ENCODE measurements at places on chromosomes 1 and 21.

DNA sequence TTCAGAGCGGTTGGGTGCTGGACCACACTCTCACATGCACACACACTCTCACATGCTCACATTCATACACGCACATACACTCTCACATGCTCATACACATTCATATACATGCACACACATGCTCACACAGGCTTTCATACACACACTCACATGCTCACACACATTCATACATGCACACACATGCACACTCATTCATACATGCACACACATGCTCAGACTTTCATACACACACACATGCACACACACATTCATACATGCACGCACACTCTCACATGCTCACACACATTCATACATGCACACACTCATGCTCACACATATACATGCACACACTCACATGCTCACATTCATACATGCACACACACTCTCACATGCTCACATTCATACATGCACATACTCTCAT, 6.0 kb upstream of the CD55 start:
- no peak for DNase-seq

DNA sequence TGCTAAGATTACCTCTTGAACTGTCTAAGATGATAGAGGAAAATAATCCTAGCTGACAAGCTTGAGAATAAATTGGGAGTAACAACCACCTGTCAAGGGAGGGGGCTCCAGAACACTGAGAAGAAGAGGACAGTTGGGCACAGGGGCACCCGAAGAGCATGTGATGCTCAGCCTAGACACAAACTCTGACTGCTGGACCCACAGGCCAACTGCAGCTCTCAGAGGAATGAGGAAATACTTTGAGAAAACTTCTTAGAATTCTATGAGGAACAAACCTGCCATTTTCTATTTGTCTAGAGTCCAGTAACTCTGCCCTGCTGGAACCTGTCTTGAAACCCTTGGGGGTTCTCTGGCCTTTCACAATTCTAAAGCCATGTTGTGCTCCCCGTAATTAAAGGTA, 124.1 kb upstream of the KCNK2 start:
- no peak for DNase-seq

DNA sequence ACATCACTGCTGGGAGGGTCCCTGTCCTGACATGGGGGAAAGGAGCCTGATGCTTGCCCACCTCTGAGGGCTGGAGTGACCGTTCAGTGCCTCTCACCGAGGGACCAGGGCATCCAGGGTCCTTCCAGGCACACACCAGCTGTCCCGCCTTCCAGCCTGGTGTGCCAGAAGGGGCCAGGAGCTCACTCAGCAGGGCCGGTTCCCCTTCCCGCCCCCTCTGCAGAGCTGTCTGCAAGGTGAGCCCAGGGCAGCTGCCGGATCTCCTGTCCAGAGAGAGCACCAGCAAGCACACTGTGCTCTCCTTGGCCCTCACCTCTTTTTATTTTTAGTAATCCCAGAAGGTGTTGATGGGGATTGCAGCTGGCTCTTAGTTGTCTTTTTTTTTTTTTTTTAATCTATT, 16.9 kb downstream of the H6PD start:
- no peak for DNase-seq

DNA sequence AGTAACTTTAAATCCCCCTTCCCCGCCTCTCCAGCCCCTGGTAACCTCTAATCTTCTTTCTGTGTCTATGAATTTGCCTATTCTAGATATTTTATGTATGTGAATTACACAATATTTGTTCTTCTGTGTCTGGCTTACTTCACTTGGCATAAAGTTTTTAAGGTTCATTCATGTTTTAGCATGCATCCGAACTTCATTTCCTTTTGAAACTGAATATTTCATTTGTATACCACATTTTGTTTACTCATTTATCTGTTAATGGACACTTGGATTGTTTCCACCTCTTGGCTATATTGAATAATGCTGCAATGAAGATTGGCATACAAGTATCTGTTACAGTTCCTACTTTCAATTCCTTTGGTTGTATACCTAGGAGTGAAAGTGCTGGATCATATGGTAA, 205.3 kb downstream of the TM2D1 start:
- DNase-seq: no peak

GRCh38 chr1:71074681-71075080, 6.2 kb downstream of the ZRANB2 start:
- DNase-seq: no peak

- DNase-seq: no peak
Measured at GRCh38 chr21:46094401-46095082, 3.4 kb upstream of the COL6A2 start.

DNA sequence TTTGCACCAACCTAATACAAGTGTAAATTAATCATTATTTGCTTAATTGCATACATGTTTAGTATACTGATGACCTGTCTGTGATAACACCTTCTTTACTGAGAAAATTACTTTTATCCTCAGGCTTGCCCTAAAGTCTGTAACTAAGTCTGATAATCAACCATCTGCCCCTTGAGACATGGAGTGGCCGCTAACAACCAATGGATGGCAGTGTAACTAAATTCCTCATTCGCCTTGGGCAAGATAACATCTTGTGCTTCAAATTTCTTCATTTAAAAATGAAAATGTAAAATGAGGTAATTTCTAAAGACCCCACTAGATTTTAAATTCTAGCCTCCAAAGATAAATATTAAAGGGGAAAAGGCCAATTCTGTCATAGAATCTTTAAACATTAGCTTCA, 85.1 kb downstream of the ENAH start:
- DNase-seq: no peak

GRCh38 chr21:42533963-42534355, 20.3 kb downstream of the SLC37A1 start:
- no peak for DNase-seq

GRCh38 chr1:73065339-73066041, 783.2 kb upstream of the NEGR1 start:
- DNase-seq: no peak

- no peak for DNase-seq
Measured at GRCh38 chr1:58852731-58853485, 69.1 kb upstream of the JUN start.

DNA sequence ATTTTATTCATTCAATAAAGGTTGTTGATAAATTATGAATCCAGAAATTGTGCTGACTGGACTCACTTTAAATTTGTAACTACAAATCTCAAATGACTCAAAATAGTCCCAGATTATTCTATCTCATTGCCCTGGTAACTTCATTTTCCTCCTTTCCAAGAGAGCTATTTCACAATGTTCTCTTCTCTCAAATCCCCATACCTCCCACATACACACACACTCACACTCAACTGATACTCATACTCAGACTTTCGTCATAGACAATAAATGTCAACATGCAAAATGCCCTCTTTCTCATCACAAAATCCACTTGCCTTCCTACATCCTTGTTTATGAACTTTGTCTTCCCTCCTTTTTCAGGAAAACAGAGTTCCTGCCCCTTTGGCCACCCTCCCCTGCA, 33.3 kb downstream of the EXTL2 start:
- no peak for DNase-seq

DNA sequence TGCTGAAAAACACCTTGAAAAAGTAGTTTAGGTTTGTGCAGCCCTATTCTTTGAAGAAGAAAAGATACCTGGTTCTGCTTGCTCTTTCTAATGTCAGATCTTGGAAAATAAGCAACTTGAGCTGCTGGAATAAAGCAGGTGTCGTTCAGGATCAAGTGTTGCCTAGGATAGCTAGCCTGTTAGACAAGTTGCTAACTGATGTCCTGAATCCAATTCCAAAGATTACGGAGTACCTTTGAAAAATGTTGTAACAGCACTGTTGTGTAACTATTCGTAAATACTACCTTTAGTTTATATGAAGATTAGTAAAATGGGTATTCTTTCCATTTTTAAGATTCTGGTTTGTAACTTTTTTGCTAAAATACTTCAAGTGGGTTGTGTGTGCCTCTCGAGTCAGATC, 151.5 kb downstream of the CLEC20A start:
- no peak for DNase-seq

- no peak for DNase-seq
Measured at GRCh38 chr1:174023440-174023839, 1.3 kb upstream of the RC3H1 start.

DNA sequence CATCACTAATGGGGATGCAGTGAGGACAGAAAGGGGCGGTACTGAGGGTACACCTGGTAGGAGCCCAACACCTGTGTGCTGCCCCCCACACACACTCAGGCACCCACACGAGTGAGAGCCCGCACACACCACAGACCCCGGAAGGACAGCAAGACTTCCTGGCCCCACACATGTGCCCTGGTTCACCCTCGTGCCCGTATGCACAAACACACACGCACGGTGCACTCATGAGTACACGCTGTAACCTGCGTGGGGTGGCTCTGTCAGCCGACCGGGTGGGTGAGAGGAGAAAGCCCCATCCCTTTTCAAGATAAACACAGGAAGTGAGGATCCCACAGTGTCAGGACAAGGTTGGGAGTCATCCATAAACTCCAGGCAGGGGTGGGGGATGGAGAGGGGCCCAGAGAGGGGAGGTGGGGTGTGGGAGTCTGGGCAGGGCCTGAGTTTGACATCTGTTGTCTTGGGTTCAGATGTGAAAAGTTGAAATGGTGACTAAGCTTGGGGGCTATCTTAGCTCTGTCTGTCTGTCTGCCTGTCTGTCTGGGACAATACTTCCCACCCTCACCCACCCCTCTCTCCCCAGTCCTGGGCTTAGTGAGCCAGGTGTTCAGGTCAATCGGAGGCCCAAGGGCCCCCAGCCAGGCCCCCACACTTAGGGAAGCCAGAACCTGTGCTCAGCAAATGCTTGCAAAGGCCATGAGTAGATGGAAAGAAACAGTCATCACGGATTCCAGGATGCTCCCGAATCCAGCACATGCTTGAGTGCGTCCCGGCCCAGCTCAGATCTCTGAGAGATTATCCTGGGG, 119.8 kb upstream of the ZBTB40 start:
- no peak for DNase-seq

DNA sequence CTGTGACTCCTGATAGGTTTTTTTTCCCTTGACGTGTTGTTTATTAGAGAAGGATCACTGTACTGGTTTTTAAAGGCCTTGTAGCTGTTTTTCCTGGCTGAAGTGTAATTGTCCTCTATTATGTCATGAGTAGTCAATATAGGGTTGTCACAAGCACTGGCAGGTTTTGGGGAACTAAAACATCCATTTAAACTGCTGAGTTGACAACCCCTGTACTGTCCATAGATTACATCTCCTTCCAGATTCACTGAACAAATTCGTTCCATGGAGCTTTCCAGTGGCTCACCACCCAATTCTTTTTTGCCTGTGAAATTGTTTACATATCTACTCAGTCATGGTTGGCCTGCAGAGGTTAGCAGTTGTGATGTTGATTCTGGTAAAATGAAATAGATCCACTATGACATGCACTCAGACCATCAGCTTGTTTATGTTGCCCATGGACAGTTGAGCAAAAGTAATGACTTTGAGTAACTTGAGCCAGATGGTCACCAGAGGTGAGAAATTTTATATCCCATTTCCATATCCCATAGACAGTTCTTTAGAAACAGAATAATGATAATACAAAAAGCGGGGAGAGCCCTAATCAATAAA, 59.9 kb upstream of the QSOX1 start:
- DNase-seq: no peak

GRCh38 chr1:14869187-14869586, 270.7 kb downstream of the KAZN start:
- no peak for DNase-seq

DNA sequence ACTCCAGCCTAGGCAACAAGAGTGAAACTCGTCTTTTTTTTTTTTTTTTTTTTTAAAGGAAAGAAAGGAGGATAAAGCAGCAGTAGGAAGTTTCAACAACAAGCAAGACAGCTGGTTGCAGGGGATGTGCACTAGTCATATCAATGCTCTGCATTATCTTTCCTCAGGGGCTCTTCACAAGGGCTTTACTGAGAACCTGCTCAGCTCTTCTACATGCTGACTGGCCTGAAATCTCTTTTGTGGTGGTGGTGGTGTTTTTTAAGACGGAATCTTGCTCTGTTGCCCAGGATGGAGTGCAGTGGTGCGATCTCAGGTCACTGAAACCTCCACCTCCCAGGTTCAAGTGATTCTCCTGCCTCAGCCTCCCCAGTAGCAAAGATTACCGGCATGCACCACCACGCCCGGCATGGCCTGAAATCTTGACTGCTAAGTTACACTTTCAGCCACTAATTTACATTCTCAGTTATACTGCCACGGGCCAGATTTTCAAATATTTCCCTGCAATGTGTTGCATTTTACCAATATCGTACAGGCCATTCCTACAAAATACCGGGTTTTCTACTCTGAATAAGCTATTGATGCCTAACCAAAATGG, 68.0 kb downstream of the PUM1 start:
- DNase-seq: no peak

DNA sequence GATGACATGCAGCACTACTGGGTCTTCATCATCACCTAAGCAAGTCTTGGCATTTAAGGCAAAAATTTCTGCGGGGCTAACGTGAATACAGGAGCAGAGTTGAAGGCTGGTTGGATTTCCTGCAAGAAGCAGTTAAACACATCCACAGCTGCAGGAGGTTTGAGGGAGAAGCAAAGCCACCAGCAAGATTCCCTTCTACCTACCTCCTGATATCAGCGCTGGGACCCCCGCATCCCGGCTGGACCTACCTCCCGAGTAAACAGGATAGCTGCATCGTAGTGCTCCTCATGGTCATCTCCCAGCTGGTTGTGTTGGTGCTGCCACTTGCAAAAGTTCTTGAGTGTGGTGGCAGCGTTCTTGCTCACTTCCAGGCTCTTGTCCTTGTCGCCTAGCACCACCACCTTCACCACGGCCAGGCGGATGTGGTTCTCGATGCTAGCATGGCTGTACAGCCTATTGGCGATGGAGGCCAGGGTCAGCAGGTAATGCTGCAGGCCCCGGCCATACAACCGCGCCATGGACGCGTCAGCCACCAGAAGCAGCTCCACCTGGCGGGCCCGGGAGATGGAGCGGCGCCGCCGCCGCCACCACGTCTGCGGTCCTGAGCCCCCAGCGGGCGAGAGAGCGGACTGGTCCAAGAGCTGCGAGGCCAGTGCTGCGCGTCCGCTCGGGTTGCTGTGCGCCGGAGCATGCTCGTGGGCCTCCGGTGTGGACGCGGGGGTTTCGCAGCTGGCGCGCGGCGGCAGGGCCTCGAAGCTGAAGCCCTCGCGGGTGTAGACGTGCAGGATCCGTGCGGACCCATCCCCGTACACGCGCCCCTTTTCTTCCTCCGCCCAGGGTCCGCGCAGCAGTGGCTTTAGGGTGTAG, 1.6 kb downstream of the ADAMTS5 start:
- DNase-seq: no peak

DNA sequence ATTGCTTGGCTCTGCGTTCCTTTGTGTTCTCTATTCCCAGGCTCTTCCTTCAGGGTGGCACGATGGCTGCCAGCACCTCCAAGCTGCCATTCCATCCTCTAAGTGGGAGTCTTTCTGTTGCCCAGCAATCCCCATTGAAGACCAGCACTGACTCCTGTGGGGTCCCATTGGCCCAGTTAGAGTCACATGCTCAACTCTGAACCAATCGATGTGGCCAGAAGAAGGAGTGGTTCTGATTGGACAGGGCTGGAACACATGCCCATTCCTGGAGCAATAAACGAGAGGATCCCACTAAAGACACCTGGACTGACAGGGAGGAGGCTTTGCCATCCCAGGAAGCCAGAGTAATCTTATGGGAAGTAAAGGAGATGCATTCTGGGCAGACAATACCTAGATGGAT, 97.2 kb upstream of the IGSF21 start:
- no peak for DNase-seq
